Activated T-cell treated with anti-CD3 and anti-CD28 coated beads for 1 hour (primary cell): ENCODE measurements at places on chromosomes 5 and 9.

GRCh38 chr9:136686794-136687711 is at the start of gene AGPAT2:
AGPAT2 (minus strand) TSS chr9:136687457; CDS start chr9:136687357, 100 bp downstream.
- DNase-seq: peak; percentile 49

DNA sequence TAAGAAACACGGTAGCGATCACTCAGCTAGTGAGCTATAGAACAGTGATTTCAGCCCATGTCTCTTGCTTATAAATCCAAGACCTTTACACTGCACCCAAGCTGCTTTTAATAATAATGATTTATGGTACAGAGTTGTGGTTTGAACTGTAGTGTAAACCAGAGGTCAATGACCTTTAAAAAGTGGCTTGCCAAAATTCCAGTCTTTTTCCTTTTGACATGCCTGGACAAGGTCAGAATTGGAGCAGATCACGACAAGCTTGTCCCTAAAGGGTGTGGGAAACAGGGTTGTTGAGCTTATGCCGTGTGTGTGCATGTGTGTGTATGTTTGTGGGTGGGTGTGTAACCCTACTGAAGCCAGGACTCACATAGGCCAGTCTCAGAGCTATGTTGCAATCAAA is 225.3 kb upstream of the CLINT1 start:
- no peak for DNase-seq

DNA sequence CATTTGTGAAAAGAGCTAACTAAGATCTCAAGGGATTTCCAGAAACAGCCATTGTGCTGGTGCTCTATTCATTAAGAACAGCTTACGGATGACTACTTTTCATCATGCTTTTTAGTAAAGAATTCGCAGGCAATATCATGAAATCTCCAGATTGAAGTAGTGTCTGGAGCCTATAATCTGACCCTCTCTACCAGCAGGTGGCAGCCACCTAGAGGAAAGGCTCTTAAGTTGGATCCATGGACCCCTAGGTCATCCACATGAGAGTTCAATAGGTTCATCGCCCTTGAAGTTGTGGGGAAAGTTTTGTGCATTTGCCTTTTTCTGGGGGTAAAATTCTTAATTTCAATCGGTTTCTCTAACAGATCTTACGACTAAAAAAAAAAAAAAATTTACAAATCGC is 82.3 kb downstream of the SLC1A3 start:
- no peak for DNase-seq

GRCh38 chr5:157748760-157749461 is 5.4 kb downstream of the LSM11 start:
- DNase-seq: no peak

GRCh38 chr9:73531658-73532057 is 380.0 kb downstream of the ANXA1 start:
- no peak for DNase-seq

DNA sequence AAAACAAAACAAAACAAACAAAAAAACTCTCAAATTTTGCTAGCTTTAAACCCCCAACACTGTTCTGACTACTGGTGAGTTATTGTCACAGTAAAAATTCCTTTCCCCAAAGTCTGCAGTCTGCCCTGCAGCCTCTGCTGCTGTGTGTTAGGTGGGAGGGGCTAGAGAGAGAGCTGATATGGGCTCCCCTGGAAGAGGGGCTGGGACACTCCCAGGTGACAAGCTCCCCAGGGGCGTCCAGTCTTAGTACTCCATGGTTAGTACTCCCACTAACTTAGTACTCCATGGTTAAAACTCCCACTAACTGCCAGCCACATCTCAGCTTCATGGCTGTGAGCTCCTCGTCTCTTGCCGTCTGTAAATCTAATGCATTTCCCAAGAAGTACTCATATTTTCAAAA is 191.9 kb downstream of the FANCC start:
- no peak for DNase-seq

DNA sequence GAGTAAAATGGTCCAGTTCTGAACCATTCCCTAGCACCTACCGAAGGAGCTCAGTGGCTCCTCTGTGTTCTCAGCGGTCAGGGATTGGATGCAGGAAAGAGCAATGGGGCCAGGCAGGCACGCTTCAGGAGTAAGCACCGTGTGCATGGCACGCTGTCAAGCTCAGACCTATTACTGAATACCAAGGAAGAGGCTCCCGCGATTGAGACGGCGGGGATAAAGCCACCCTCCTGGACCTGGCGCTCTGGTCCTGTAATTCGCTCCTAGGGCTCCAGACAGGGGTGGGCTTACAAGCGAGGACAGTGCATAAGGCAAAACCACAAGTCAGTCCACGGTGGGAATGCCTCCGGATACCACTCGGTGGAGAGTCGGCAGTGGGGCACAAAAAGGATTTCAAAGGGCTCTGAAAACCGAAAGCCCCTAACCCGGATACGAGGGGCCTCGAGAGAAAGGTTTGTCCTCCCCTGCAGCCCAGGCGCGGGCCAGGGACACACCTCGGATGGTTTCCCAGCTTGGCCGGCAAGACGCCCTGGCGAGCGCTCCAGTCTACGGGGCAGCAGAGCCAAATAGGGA is 988 bp downstream of the OXCT1 start:
- DNase-seq: no peak

- DNase-seq: no peak
Measured at GRCh38 chr5:164504141-164504772, 998.8 kb downstream of the MAT2B start.

DNA sequence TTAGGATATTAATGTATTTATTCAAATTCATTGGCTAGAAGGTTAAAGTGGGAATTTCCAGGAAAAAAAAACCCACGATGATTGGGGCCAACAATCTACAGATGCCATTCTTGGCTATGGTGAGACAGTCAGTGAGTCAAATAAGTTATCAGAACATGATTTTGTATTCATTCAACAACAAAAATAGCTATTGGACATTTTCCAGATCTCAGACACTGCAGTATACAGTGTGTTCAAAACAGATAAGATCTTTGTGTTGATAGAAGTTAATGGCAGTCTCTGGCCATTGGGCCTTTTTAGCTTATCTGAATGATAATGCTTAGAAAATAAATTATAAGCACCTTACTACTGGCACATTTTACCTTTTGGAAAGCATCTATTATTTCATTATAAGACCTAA is 547.7 kb downstream of the MAT2B start:
- DNase-seq: no peak

DNA sequence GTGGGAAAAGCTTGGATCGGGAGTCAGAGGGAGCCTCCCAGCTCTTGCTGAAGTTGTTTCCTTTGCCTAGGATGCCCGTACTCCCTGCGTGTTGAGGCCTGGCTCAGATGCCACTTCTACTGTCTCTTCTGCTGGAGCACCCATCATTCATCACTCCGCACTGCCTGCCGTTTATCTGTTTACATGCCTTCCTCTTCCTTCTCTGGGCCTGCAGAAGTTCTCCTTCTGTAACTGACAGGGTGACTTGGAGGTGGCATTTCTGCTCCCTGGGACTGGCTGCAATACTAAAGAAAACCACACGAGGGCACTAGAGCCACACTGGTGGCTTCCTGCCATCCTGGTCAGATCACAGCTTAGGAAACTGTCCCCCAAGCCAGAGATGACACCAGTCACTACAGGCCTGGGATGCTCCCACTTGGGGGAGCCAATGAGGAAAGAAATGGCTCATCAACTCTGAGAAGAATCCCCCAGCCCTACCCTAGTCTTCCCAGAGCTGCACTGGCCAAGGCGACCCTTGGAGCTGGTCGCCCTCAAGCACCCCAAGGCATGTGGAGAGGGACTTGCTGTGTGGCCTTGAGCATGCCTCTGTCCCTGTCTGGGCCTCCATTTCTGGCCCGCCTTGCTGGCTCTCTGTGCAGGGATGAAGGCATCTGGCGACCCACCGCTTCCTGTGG is 9.7 kb upstream of the SLC25A51 start:
- DNase-seq: peak; percentile 70

DNA sequence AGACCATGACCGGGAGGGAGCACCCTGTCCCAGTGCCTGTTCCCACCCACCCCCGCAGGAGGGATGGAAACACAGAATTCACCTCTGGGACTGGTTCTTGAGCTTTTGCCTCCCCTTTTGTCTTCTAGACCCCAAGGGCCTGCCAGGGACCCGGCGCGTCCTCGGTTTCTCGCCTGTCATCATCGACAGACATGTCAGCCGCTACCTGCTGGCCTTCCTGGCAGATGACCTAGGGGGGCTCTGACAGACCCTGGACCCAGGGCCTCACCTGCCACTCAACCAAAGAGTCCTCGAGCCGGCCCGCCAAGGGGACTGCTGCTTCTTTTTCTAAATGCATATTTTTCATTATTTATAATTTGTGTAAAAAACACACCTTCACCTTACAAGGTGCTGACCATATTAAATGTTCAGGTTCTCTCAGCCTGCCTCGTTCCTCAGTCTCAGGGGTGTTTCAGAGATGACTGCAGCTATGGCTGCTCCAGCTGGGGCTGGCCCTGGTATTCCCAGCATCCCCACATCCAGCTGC is 16.9 kb downstream of the CARD19 start:
- DNase-seq: no peak

GRCh38 chr9:13898957-13899356 is 415.0 kb downstream of the NFIB start:
- DNase-seq: no peak

DNA sequence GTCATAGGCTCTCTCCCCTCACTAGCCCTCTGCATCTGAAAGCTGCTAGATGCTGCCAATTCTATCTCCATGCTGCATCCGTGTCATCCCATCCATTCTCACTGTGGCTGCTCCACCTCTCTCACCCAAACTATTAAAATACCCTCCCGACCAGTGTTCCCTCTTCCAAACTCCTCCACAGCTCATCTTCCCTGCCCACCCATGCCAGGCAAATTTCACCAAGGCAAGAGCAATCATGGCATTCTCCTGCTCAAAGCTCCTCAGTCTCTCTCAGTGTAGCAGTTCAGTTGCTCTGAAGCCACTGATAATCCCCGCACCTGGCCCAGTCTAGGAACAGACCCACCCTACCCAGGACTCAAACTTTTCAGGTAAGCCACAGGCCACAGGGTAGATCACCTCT is 48.4 kb downstream of the SPOCK1 start:
- no peak for DNase-seq

- no peak for DNase-seq
Measured at GRCh38 chr5:114362197-114362976, 517 bp downstream of the KCNN2 start.

GRCh38 chr5:2761921-2762488 is 10.5 kb upstream of the IRX2 start:
- no peak for DNase-seq

- DNase-seq: no peak
Measured at GRCh38 chr9:99181621-99182020, 40.1 kb downstream of the ALG2 start.

- no peak for DNase-seq
Measured at GRCh38 chr5:120567921-120568320, 103.8 kb downstream of the PRR16 start.

GRCh38 chr5:15789642-15790041 is 289.7 kb downstream of the FBXL7 start:
- no peak for DNase-seq

DNA sequence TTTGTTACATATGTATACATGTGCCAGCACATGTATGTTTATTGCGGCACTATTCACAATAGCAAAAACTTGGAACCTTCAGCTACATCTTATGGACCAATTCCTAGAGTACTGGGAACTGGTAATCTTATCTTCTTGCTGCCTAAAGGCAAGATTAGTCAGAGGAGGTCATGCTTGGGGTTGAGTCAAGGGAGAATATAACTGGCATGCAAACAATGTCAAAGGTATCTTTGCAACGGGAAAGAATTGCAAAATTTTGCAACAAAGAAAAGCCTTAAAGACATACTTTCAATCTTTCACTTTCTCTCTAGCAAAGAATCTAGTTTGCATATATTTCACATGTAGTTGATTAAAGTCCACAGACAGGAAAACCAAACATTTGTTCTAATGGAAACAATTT is 145.2 kb downstream of the EDIL3 start:
- DNase-seq: no peak

GRCh38 chr5:79173626-79174025 is 62.0 kb downstream of the BHMT start:
- DNase-seq: no peak

DNA sequence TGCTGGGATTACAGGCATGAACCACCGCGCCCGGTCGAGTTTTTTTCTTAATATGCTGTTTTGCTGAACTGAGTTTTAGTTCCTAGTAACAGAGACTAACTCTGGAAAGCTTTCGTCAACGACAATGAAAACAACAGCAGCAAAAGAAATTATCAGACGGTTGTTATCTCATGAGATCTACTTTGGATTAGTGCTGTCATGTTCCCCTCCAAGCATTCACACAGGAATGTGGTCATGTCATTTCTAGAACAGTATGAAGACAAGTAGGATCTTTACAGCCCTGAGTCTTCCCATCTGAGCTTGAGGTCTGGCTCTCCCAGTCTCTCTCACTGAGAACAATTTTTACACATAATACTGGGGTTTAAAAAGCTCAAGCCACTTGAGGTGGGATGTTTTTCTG is 4.0 kb upstream of the ANKRD33B start:
- DNase-seq: no peak

DNA sequence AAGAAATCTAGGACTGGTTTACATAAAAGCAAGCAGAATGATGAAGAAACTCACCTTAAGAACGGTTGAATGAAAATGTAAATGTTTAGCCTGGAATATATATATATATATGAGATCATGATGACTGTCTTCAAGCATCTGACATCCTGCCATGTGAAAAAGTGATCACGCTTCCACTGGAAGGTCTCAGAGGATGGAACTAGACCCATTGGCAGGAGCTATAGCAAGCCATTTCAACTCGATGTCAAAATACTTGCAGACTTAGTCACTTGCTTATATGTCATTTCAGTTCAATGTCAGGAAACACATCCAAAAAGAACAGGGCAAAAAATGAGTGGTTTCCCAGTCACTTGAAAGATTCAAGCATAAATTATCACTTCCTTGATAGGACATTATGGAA is 22.2 kb upstream of the TMEM161B start:
- no peak for DNase-seq

GRCh38 chr9:85321561-85321960 is 420.2 kb downstream of the AGTPBP1 start:
- no peak for DNase-seq

DNA sequence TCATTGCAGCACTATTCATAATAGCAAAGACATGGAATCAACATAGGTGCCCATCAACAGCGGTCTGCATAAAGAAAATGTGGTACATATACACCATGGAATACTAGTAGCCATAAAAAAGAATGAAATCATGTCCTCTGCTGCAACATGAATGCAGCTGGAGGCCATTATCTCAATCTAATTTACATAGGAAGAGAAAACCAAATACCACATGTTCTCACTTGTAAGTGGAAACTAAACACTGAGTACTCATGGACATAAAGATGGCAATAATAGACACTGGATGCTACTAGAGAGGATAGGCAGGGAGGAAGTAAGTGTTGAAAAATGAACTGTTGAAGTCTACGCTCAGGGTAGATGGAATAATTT is 203.9 kb upstream of the CDH9 start:
- no peak for DNase-seq

DNA sequence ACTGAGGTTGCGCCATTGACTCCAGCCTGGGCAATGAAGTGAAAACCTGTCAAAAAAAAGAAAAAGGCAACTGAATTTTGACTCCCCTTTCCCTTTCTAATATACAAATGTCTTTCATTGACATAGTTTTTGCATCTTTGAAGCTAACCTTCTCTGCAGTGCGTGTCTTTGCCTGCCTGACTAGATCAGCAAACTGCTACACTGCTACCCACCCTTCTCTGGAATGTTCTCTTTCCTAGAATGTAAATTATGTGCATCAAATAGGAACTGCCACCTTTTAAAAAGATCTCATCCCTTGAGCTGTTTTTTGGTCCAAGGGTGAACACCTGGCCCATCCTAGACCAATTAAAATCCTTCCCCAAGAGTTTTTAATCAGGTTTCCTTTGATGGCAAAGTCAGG is 127.6 kb downstream of the SLC28A3 start:
- DNase-seq: no peak
